Activated CD4-positive, alpha-beta T cell treated with anti-CD3 and anti-CD28 coated beads, Interleukin-2, amount 10 ng/mL, durations not matched to agents 7 days and 5 days (primary cell): ENCODE measurements at places on chromosomes 3 and 15.

- no peak for DNase-seq
Observed at GRCh38 chr3:185504636-185505035, 5.8 kb upstream of the TMEM41A start.

- no peak for DNase-seq
Observed at GRCh38 chr15:88048755-88049154, 207.8 kb downstream of the NTRK3 start.

GRCh38 chr3:104556372-104557078 is 810.2 kb upstream of the ALCAM start:
- no peak for DNase-seq

- DNase-seq: no peak
Observed at GRCh38 chr3:149610351-149611105, 47.3 kb downstream of the WWTR1 start.

DNA sequence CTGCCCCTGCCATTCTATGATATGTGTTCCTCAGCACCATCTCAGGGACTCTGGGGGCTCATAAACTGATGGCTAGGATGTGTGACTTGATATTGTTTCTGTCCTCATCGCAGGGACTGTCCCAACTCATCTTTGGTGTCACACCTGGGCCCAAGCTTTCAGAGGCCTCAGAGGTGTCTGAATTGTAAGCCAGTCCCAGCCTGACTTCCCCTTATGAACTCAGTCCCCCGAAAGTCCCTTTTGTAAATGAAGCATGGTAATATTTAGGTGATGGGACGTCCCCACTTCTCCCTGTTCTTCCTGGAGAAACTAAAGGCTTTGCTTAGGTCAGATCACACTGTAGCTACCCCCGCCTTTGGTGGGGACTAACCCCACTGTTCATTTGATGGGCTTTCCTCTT is 142.4 kb upstream of the TLE3 start:
- no peak for DNase-seq

GRCh38 chr3:150184426-150185071 is 213.9 kb upstream of the PFN2 start:
- DNase-seq: no peak

DNA sequence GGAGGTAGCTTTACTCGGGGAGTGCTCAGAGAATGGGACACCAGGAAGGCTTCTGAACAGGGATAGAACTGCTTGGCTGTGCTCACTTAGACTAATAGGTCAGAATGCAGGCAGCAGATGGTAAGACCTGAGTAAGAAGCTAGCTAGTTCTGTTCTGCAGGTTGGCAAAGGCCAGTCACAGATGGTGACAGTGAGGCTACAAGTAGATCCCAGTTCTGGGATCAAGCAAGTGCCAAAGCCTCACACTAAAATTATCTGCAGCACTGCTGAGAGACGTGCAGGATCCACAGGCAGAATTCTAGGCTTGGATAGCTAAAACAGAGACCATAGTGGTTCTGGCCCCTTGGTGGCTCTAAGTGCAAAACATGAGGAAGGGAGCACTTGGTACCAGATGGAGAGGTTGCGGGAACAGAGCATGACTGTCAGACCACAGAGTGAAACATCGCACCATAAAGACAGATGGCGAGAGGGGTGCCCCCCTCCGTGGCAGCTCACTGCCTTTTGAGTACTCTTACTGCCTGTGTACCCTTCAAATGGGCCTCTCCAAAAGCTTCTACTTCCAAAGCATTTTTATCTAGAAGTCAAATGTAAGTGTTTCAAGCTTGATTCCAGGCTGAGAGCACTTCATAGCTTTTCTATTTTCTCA is 3.6 kb upstream of the GLCE start:
- no peak for DNase-seq

- DNase-seq: no peak
Observed at GRCh38 chr3:131694376-131694775, 191.6 kb upstream of the MRPL3 start.

- DNase-seq: no peak
Observed at GRCh38 chr3:175526191-175526590, 667.1 kb downstream of the NAALADL2 start.

DNA sequence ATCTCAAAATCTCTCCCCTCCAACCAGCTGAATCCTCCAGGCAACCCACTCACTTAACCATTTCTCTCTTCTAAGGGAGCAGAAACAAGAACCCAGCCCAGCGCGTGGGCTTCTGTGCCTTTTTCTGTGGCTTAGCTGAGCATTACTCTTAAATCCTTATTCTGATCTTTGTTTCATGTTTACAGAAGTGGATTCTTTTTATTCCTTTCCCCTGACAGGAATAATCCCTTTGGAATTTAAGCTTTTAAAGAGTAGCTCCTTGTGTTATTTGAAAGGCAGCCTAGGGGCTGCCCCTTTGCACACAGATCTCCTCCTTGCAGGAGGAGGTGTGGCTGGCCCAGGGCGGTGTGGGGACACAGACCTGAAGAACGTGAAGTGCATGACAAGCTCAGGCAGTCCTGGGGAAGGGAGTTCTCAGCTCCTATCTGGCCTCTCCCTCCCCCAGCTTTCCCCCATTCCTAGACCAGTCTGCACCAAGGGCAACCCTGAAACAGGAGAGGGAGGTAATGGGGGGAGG is 77.1 kb upstream of the UBE2E1 start:
- no peak for DNase-seq

DNA sequence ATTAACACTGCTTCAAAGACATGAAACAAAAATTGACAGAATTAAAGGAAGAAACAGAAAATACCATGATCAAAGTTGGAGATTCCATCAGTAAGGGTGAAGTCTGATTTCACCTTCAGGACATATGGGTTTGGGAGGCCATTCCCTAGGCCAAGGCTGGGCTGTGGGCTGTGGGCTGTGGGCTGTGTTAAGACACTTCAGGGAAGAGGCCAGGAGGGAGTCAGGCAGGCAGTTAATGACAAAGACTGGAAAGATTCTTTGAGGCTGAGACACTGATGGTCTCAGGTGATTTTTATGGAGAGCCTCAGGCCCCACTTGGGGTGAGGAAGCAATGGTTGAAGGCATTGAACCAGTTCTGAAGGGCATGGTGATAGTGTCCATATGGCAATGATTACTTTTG is 57.5 kb downstream of the MAGEF1 start:
- no peak for DNase-seq

GRCh38 chr15:74027688-74028087 is 33.2 kb downstream of the PML start:
- DNase-seq: no peak

GRCh38 chr3:143383421-143383820 is 263.9 kb downstream of the CHST2 start:
- DNase-seq: no peak

DNA sequence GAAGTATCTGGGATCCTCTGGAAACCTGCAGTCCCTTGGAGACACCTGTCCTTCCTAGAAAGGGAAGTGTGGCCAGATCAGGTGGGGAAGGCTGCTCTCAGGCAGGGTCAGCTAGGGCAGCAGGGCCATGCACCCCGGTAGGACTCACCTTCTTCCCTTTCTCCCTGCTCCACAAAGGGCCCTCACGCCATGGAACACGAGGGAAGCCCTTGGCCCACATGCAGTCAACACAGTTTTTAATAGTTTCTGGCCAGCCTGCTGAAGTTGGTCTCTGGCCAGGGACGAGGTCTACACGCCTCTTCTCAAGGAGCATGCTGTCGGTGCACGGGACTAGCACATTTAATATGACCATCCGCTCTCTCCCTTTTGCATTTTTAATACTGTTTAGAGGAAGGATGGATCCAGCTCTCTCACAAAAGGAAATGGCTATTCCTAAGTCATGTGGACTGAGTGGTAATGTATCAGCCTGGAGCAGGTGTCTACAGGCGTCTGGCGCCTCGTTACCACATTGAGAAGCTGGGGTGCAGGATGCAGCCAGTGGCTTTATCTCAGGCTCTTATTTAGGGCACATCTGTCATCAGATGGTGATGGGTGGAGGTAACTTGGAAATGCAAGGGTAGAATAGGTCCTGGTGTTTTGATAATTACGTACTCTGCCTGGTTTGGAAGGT is 153.9 kb downstream of the KLF13 start:
- no peak for DNase-seq

GRCh38 chr3:133152056-133152455 is 113.9 kb downstream of the TMEM108 start:
- DNase-seq: no peak

DNA sequence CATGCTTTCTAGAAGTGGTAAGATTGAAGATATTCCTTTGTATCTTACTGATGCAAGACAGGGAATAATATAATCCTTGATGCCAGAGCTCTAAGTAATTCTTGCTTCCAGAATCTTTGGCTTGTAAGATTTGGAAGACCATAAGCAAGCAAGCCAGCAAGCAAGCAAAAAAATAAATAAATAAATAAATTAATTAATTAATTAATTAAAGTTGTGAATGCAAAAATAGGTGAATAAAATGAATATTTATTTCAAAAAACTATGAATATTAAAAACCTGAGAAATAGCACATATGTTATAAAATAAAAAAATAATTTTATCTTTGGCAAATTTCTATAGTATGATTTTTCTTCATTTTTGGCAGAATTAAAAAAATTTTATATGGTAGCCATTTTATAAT is 750.2 kb upstream of the ARRDC4 start:
- DNase-seq: no peak

DNA sequence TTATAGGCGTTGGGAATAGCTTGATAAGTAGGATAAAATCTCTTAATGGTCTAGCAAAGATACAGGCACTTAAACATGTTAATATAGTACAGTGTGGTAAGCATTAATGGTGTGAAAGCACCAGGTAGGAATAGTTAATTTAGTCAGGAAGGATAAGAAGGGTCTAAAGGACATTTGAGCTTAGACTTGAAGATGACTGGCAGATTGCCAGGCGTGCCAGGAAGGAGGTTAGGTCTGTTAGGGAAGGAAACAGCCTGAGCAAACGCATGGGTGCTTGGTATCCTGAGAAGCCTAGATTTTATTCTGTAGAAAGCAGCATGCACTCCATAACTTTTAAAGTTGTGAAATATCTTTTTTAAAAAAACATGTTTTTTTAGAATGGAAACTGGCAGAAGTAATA is 17.7 kb downstream of the SEC62 start:
- no peak for DNase-seq

- DNase-seq: no peak
Observed at GRCh38 chr3:133937061-133937686, 41.5 kb upstream of the RAB6B start.

DNA sequence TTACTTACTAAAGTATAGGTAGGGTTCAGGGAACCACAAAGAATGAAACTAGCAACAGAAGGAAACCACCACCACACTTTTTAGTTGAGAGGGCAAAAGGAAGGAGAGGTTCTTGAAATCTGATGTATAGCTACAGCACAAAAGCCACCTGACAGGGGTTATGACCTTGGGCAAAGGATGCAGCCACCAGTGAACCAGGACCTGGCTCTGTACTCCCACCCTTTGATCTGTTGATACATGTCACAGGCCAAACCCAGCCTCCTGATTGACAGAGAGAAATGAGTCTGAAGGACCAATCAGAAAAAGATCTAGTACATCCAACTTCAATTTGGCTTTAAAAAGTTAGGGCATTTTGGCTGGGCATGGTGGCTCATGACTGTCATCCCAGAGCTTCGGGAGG is 20.0 kb upstream of the BLM start:
- DNase-seq: peak; percentile 67

GRCh38 chr15:71333136-71333700 is 217.9 kb downstream of the THSD4 start:
- no peak for DNase-seq

- DNase-seq: no peak
Observed at GRCh38 chr15:69591905-69592508, 139.4 kb downstream of the RPLP1 start.

DNA sequence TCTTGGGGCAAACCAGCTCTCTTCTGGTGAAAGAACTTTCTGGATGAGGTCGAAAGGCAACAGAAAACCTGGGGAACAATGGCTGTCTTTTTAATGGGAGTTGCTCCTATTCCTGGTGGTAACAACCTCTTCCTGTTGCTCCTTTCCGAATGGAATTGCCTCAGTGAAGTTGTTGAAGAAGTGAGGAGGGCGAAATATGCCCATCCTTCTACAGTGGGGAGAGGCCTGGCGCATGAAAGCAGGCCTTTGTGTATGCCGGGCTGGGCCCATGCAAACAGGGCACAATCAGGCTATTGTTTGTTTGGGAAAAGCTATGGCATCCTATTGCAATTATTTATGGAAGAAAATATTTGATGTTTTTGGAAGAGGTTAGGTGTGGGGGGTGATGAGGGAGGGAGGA is 166.9 kb downstream of the IGF1R start:
- no peak for DNase-seq

DNA sequence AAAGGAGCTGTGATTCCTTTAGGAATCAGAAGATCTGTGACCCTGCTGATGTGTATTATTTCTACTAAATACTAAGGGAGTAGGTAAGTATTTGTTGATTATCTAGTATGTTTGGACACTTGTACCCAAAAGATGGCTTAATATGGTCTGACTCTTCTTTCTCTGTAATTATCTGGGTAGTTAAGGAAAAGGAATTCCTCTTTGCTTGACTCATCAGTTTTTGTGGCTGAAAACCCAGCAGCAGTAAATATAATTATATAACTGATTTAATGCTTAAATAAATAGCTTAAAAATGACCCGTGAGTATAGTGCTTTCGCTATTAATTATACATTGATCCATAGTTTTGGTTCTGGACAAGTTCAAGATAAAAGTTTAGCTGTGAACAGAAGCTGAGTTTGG is 155.8 kb downstream of the LRTM1 start:
- DNase-seq: no peak

DNA sequence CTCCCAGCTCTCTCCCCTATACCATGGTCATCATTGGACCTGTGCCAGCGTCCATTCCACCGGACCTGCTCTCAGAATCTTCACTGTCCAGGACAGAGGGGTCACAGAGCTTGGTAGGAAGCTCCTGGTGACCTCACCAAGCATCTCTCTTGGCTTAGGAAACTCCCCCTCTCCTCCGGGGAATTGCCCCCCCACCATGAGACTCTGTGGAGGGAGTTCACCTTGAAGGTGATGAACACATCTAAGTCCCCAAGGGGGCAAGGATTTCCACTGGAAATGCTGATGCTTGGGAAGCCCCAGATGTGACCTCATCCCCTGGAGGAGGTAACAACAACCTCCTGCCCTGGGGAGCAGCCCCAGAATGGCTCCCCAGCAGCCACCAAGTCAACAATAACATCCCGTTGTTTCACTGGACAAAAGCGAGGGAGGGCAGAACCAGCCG is 3.2 kb downstream of the SEMA7A start:
- DNase-seq: no peak

- DNase-seq: no peak
Observed at GRCh38 chr15:58396181-58396580, 35.6 kb upstream of the LIPC start.
